ENCODE measurements at places on chromosomes 5 and 9.

GRCh38 chr5:142698447-142699183, 12.7 kb upstream of the FGF1 start:
- DNase-seq = no peak

GRCh38 chr9:72297516-72297915, 67.5 kb downstream of the ZFAND5 start:
- DNase-seq = no peak

DNA sequence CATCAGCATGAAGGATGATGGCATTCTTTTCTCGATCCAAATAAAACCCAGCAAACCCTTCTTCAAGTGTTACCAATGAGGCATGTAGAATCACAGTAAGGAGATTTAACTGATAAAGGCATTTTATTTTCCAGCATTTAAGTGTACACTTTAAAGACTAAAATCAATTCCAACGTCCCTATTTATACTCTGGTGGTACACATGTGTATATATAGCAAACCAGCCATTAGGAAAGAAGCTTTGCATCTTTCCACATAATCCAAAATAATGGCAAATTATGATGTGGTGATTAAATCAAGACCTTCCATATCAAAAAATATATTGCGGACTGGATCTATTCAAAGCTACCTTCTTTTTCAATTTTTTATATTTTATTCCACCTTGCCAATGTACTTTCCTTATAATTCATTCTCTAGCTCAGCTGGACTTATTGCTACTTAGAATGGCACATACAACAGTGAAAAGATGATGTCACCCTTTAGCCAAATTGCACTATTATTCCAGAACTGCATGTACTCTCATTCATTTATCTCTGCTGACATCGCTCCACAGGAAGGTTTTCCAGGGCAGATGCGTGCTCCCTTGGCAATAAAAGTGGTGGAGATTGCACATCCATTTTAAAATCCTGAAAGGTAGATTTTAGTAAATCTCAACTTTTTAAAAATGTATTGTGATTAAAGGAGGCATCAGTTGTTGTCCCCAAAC, 63.3 kb upstream of the SLC30A5 start:
- DNase-seq = no peak

- no peak for DNase-seq
Measured at GRCh38 chr5:73989956-73990355, 364.0 kb downstream of the ARHGEF28 start.

DNA sequence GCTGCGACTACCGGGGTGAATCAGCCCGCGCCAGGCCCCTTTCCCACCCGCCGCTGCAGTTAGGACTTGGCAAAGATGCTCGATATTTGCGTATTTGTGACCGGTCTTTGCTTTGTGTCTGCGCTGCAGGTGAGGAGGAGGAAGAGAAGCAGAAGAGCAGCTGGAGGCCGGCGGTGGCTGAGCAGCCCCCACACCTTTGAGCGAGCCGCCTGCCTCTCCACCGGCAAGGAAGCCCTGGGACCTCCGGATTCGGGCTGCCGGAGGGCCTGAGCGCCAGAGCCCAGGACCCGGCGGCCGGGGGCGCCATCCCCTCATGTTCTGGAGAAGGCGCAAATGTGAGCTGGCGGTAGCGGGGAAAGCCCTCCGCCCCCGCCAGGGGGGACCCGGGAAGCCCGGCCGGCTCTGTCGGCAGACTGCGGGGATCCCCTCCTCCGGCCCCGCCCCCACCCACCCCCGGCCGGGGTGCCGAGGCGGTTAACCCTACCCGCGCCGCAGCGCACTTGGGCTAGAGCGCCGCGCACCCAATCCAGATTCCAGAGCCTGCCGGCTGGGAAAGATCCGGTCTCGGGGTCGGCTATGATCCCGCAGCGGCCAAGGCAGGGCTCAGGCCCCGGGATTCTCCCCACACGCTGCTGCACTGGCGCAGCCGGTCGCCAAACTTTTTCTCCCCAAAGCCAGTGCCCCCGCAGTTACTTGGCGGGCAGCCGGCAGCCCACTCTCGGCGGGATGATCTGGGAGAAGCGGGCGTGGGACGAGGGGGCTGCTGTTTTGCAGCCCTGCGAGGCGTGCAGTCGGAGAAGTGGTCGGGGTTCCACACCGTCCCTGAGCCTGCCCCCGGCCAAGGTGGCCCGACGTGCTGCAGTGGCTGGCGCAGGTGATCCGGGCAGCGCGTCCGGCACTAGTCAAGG, 800 bp upstream of the KCNN2 start:
- DNase-seq = no peak

- DNase-seq = no peak
Measured at GRCh38 chr5:178340187-178340586, 107.6 kb upstream of the PHYKPL start.

DNA sequence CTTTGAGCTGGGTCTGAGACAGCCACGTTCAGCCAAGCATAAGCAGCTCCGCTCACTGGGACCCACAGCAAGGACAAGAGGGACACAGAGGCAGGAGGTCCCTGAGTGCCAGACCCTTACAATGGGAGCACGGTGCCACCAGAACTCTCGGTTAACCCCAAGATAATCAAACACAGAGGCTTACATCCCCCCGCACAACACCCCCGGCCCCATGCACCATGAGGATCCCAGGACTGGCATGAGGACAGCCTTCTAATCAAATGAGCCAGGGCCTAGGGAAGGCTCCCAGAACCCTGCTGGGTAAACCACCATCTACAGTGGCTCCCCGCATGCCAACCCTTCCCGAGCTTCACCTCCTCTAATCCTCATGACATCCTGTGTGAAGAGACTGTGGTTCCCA, 7.4 kb downstream of the GFPT2 start:
- DNase-seq = no peak

GRCh38 chr9:107484117-107484723, 5.3 kb downstream of the KLF4 start:
- peak; percentile 26 for DNase-seq

DNA sequence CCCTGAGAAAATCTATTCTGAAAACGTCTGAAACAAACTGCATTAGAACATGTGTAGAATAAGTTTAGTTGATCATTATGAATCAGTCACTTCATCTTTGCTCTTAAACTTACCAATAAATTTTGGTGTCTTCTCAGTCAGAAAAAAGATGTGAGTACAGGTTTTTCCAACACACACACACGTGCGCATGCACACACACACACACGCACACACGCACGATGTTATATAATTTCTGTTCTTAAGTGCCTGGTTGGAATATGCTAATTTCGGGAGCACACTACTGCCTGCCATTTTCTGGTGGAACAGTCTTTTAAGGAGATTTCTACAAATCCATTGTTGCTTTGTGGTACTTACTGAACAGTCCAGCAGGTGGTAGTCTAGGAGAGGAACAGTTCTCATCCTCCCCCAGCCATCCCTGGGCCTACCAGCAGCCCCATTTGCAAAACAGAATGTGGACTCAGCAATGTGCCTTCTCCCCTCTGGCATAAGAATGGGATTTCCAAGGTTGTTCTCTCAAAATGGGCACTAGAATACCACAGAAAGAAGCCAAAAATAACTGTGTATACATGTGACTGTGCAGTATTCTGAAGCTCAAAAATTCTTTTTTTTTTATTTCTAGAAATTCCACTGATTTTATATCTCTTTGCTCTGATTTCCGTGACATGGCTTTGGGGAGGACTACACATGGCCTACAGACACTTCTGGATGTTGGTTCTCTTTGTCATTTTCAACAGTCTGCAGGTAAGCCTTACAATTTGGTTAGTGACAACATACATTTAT, 281.3 kb downstream of the ARRDC3 start:
- peak; percentile 62 for DNase-seq

DNA sequence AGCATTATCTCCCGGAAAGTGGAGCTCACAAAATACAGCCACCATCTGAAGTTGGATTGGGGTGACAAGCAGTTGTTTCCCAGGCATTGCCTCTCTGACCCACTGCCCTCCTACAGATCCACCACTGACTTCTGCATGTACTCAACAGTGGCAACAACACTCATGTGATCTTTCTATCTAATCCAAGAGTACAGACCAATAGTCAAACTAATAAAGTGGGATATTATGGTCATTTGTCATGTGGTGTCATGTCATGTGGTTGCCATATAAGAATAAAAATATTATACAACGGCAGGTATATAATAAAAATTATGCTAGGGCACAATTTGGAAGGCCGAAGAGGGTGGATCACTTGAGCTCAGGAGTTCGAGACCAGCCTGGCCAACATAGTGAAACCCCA, 33.0 kb upstream of the SNAPC3 start:
- DNase-seq = no peak

DNA sequence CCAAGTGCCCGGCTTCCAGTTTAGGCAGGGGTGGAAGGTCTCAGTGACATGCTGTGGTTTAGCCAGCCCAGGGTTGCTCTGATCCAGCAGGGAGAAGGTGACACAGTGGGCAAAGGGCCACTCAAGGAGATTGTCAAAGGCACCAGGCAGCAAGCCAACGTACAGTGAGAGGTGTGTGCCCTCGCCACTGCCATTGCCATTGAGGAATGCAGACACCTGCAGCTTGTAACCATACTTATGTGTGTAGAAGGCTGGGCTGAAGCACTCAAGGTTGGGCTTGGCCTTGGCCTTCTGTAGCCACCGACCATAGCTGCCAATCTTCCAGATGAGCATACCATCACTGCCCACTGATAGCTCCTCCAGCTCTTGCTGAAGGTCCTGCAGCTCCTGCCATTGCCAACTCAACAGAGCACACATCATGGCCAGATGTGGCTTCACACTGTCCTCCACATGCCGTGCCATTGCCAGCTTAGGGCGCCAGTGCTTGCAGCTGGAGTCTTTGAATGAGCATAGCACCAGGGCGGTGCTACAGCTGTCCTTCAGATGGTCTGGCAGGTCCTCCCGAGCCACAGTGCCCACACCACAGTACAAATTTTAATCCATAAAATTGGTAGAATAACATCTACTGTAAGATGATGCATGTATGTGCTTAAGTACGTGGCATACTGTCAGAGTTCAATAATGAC, 59.7 kb upstream of the HMHB1 start:
- DNase-seq = no peak

DNA sequence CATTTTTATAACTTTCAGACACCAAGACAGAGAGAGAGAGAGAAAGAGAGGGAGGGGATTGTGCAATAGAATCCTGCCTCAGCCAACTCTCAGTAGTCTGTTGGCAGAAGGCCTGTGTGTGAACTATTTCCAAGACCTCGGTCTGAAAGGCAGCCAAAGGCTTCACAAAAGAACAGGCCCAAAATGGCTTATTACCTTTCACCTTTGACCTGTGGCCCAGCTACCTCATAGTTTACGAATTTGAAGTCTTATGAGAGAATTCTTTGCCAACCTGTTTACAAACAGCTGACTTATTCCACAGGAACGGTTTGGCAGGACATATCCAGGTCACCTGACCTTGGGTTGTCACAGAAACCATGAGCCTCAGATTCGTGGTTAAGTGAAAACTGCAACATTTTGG, 48.6 kb downstream of the NR2F1-AS1 start:
- no peak for DNase-seq

- no peak for DNase-seq
Measured at GRCh38 chr9:80093695-80094094, 521.9 kb downstream of the TLE4 start.

GRCh38 chr9:131892902-131893500, 153.1 kb upstream of the RAPGEF1 start:
- DNase-seq = no peak

GRCh38 chr5:353612-354580, 32.4 kb downstream of the AHRR start:
- DNase-seq = no peak

DNA sequence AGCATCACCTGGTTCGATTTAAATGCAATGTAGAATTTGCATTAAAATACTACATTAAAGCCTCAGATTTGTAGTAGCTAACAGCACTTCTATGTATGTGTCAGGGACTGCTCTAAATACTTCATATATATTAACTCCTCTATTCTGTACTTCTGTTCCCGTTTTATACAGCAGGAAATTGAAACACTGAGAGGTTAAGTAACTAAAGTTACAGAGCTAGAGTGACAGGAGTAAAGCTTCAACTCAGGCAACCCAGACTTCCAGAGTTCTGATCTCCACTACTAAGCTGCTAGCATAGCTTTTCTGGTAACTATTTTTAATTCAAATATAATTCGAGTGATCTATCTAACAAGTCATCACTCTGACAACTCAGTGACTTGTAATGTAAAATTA, 619 bp upstream of the APC start:
- DNase-seq = no peak

- no peak for DNase-seq
Measured at GRCh38 chr5:172559004-172559932, 81.8 kb upstream of the NEURL1B start.

DNA sequence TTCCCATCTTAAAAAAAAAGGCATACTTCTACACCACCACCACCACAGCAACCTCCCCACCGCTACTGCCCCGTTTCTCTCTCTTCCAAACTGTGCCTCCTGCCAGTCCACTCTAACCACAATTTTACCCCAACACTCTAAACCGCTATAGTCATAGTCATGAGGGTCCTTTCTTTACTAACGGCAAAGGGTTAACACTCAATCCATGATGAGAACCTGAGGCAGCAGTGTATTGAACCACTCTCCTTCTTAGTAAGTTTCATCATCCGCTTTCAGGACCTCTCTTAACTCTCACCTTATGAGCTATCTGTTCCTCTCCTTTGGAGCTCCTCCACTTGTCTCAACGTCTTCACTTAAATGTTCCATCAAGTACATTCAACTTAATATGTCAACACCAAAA, 34.0 kb downstream of the IDNK start:
- DNase-seq = peak; percentile 17

- no peak for DNase-seq
Measured at GRCh38 chr9:88812938-88813637, 178.2 kb upstream of the S1PR3 start.

GRCh38 chr9:113220467-113221002, 542 bp downstream of the FKBP15 start:
- peak; percentile 35 for DNase-seq

DNA sequence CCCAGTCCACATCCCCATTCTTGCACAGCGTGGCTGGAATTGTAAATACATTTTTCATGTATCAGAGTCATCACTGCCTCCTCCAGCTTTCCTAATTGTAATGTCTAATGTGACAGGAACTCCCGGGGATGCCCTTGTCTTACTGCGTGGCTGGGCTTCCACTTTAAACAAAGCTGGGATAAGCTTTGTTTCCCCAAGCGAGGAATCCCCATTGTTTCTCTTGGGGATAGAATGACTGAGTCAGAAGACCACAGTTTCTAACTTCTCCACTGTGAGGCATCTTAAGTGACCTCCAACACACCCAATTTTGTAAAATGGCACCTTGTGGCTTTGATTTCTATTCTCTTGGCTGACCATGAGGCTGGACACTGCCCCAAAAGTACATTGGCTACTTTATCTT, 22.4 kb downstream of the ARPC5L start:
- DNase-seq = no peak

Measured in activated CD4-positive, alpha-beta T cell treated with anti-CD3 and anti-CD28 coated beads, Interleukin-2, amount 50 U/mL, for 16 hours (primary cell).